ENCODE measurements at places on chromosomes 3 and 15.
A peak's percentile ranks its signal among the peaks of the same experiment; 100 is the strongest.

DNA sequence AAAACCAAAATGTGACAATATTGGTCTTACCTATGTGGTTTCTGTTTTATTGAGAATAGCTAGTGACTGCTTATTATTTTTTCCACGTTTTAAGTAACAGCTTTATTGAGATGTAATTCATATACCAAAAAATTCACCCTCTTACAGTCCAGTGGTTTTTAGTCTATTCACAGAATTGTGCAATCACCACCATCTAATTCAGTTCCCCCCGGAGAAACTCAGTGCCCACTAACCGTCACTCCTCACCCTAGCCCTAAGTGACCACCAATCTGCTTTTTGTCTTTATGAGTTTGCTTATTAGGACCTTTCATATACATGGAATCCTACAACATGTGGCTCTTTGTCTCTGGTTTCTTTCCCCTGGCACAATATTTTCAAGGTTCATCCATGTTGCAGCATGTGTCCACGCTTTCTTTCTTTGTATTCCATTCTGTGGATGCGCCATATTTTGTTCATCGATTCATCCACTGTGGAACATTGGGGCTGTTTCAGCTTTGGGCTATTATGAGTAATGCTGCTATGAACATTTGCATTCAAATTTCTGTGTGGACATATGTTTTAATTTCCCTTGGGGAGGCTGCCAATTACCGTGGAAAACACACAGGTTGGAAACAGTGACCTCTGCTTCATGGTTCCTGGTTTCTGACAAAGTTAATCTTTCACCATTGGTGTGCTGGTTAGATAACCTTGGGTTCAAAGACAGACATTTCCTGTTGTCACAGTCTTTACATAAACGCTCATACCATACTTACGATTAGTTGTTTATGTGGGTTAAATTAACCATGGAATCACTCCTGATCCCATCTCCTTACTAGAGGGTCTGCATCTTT lies 3.2 kb upstream of the BCL2L10 start:
- DNase-seq, result no peak

DNA sequence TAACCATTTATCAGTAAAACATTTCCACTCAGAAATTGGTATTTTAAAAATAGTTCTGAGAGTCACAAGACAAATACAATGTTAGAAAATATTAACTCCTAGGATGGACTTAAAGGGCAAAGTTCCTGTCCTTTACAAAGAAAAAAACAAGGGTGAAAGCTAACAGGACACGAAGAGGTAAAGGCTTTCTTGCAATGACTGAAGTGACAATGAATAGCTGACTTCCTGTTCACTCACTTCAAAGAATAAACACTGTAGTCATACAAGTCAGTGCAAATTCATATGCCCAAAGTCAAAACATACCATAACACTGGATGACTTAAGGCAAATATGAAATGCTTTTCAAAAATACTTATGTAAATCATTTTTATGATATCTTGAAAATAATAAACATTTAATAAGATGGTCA lies 1389.8 kb upstream of the ALCAM start:
- DNase-seq, result no peak

- DNase-seq, result no peak
These were observed 143.1 kb upstream of the NUDT16 start for GRCh38 chr3:131238496-131238895.

GRCh38 chr3:138326866-138327595 lies 2.6 kb downstream of the NME9 start:
- DNase-seq, result no peak

DNA sequence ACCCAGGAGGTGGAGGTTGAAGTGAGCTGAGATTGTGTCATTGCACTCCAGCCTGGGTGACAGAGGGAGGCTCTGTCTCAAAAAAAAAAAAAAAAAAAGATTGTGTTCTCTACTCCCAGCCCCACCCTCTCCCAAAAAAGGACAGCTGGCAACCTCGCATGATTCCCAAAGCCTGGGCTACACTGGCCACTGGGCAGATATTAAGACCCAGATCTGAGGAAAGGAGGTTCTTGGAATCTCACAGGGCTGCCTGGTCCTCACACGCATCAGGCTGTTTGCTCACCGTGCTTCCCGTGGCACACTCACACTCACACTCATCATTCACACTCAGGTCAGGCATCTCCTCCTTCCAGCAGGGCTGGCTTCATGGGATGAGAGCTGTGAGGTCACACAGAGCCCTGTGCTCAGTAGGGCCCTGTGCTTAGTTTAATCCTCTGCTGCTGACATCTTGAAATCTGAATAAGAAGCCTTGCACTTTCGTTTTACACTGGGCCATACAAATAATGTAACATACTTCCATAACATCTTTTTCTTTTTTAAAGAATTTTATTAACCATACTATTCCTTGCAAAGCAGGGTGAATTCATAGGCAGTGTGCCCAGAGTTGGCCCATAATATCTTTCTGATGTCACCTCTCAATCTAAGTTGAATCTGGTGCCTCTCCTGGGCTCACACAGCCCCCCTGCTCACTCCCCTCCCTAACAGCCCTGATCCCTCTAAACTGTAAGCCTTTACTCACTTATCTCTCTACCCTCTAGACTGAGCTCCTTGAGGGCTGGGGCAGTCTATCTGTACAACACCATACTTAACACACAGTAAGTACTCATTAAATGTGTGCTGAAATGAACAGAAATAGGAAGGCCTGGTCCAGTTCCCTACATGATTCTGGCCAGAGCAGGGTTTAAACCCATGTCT lies 50.2 kb upstream of the C15orf39 start:
- DNase-seq, result no peak

DNA sequence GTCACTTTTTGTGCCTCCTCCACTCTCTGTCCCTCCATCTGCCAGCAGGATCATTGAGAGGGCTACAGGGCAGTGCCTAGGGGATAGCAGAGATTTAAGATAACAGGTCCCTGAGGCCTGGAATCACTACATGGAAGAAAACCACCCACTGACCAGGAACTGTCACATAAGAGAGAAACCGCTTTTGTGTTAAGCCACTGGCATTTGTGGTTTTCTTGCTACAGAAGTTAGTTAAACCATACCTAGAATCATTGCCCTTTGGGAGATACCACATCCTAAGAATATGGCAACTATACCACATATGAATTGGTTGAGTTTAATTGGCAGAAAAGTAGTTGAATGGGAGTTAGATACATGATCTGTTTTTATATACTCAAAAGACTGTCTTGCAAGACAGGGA lies 112.8 kb upstream of the LPP start:
- no peak for DNase-seq

DNA sequence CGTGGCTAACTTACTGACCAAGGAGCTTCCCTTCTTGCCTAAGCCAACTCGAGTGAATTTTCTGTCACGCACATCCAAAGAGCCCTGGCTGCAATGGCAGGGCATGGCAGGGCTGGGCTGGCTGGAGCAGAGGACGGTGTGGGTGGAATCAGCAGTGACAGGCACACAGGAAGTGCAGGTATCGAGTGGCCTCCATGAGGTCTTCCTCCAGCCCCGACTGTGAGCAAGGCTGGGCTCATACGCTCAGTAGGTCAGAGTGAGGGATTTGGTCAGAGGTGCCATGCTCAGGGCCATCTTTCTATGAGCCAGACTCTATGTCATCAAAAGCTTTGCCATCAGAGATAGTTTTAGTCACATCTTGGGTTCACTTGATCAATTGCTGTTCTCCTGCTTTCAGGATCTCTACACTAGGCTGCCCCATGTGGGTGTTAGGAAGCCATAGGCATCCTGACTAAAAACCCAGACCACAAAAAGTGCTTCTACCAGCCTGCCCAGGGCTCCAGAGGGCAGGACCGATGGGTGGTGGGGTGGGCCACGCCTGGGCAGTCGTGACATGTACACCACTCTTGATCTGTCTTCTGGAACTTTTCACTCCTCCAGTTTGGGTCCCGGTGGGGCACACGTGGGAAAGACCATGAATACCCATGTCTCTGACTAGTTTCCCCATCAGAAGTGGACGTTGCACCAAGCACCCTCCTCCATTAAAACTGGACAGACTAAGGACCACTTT lies 22.6 kb upstream of the COMMD4 start:
- DNase-seq, result no peak

GRCh38 chr3:99648101-99648500 lies 9.7 kb downstream of the COL8A1 start:
- DNase-seq, result no peak

DNA sequence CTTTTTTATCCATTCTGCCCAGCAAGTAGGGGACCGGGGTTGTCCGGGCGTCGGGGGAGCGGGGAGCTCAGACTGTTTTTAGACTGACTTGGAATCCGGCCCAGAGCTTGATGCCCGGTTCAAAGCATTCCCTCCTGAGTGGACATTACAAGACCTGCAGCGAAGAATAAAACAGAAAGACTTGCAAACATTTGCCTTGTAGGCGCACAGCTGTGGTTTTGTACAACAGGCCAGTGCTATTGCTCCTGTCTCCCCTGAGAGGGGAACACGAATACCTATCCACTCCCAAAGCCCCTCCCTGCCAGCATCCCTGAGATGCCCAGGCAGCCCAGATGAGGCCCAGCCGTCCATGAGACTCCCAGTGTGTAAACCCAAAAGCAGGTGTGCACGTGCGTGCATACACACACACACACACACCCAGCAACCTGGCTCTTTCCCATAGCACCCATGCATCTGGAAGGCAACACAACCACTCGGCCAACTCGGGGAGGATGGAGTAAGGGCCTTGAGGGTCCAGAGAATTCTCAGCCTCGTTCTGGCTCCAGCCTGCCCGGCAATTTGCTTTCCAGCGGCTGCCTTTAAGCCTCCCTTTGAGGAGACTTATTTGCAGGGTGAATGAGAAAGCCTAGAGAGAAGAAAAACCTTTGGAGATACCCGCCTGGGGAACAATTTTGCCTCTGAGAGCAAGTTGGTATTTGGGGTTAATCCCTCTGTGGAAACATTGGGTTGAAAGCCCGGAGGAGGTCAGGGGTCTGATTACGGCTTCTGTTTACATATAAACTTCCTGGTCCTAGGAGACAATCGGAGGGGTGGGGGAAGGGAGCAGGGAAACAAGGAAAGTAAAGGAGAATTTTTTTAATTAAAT lies 161.0 kb upstream of the HES1 start:
- DNase-seq, result no peak

- no peak for DNase-seq
These were observed 87.7 kb upstream of the ALDH1L1 start for GRCh38 chr3:126267976-126268615.

- DNase-seq, result no peak
These were observed 826 bp downstream of the CCDC66 start for GRCh38 chr3:56557831-56558170.

DNA sequence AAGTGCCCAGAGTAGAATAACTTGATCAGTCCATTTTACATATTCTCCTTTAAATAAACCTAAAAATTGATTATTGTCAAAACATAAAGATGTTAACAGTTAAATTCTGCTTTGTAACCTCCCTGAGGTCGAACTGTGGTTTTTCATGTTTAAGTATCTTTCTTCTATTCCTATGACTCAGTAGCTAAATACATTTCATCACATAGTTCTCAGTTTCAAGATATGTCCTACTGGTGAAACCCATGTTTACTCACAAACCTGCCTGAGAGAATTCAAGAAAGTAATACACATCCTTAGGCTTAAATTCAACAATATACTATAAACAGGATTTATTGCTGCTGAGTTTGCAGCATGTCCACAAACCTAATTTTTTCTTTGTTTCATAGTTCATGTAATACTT lies 692.9 kb downstream of the ZPLD1 start:
- DNase-seq, result no peak

- DNase-seq, result peak; percentile 60
These were observed 668 bp downstream of the MFGE8 start for GRCh38 chr15:88912500-88912921.

DNA sequence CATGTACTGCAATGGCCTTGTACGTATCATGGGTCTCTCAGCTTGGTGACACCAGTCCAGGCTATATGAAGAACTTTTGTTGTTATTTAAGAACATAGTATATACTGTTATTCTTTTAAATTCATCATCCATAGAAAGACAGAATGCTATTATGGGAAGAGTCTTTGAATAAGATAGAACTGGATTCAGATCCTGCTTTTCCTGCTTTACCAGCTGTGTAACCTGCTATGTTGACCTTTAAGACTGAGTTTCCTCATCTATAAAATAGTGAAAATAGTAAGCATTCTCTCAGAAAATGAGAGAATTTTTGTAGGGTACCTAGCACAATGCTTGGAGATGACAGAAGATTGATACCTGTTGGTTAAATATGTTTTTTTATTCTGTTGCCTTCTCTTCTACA lies 204.1 kb upstream of the TBL1XR1 start:
- DNase-seq, result no peak

DNA sequence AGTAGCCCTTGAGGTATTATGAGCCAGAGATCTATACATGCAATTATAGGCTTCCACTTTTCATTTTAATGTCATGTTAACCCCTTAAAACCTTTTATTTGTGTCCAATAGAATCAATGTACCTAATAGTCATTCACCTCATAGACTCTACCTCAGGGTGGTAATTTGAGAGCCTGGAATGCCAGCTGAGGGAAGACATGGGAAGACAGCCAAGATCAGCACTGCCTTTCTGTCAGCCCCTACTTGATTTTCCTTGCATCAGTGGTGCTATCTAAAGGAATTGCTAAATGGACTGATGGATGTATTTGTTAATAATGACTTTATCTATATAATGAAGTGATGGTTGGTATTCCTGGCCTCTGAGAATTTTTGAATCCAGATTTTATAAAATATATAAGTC lies 113.3 kb upstream of the GBE1 start:
- no peak for DNase-seq

DNA sequence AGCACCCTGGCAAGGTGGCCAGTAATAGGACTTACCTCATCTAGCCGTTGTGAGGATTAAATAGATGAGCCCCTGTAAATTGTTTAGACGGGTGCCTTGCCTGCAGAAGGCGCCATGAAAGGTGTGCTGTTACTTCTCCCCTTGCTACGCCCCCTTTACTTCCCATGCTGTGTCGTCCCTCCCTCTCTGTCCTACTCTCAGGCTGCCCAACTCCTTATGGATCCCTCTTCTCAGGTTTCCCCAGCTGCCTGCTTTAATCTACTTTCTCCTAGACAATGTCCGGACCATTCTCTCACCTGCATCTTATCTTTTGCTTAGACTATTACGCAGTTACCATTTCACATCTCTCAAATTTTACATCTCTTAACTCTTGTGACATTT lies 1.7 kb upstream of the FBXW12 start:
- no peak for DNase-seq

DNA sequence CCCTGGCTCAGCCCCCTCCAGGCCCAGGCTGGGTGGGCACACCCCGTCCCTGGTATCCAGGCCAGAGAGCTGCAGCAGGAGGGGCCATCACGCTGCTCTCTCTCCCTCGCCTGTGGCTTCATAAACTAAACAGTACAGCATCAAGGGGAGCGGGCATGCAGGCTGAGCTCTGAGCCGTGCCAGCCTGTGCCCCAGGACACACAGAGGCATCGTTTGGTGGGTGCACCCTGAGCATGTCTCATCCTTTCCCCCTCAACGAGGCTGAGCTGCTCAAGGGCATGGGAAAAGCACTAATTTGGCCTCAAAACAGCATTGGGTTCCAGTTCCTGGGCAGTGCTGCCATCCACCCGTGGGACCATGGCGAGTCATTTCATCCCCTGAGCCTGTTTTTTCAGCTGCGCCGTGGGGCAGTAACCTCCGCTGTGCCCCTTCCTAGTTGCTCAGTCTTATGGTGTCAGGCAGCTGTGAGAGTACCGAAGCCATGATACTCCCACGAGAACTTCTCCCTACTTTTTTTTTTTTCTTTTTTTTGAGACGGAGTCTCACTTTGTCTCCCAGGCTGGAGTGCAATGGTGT lies 79.6 kb downstream of the CPN2 start:
- DNase-seq, result no peak
